ENCODE measurements at places on chromosomes 12 and 14. TPM values are rescaled to one million over a fixed set of nuclear protein-coding genes. Genes with fewer than 3 reads are reported as not detected.

The SMCO2 gene
- total RNA-seq = not detected

The ALKBH1 gene
- total RNA-seq = 8.9 TPM

The DYRK4 gene
- total RNA-seq = 12.3 TPM

The KRT4 gene
- total RNA-seq = not detected

The KITLG gene
- total RNA-seq = 46.7 TPM

The KRT6C gene
- not detected for total RNA-seq

Data from temporal lobe (tissue), 4 donors.